ENCODE measurements at places on chromosomes 2 and 18.

GRCh38 chr2:107411267-107411666, 415.4 kb upstream of the RGPD4 start:
- no peak for DNase-seq

DNA sequence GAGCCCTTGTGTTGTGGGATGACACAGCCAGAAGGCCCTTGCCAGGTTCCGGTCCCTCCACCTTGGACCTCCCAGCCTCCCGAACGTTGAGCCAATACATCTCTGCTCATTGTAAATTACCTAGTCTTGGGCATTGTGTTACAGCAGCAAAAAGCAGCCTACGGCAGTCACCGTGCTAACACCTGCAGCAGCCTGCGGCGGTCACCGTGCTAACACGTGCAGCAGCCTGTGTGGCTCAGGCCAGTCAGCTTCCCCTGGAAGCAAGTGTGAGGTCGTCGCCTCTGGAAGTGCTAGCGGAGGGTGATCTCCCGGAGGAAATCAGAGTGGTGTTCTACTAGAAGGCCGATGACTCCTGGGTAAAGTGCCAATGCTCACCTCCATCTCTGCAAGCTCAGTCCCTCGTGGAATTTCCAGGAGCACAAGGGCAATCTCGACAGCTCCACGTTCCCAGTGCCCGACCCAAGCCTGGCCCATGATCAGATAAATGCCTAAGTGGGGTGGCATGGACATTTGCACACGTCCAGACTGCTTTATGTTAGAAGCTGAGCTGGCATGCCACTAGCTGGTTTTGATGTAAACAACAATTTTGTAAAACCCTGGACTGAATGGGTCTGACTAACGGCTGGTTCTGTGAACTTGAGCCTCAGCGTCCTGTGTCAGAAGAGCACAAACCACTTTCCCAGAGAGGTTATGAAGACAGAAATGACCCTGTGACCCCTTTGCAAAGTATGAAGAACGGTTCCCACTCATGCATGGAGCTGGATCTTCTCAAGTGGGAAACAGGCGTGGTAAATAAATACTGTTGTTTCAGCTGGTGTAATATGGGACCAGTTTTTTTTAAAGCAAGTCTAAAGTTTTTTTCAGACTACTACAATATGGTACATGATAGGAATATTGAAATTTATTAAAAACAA, 11.4 kb upstream of the CNDP1 start:
- peak; percentile 12 for DNase-seq

DNA sequence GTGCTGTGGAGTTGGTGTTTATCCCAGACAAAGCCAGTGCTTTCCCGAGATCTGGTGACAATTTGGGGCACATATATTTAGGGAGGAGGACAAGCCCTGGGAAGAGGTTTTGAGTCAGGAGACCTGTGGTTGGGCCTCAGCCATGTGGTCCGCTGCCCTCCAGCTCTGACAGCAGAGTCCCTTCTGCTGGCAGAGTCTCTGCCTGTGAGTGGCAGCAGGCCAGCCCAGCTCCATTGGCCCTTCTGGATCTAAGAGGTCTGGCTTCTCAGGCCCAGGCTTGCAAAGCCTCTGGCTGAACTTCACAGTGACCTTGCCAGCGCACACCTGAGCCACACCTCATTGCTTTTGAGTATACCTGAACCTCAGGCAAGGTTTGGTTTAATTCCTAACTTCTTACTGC, 115.3 kb downstream of the BCL2L11 start:
- DNase-seq = peak; percentile 79

- DNase-seq = peak; percentile 90
These were observed at the start of gene CSRNP3 for GRCh38 chr2:165469417-165469816. Gene CSRNP3, plus strand, starts transcription at chr2:165469698. Its CDS starts 125,368 bp downstream, at chr2:165595066.

- no peak for DNase-seq
These were observed 150.5 kb downstream of the ARHGAP15 start for GRCh38 chr2:143279672-143280071.

GRCh38 chr2:172931918-172932520, 143.6 kb upstream of the MAP3K20 start:
- DNase-seq = peak; percentile 77

GRCh38 chr18:76195601-76196000, 299.4 kb downstream of the ZNF516 start:
- no peak for DNase-seq

DNA sequence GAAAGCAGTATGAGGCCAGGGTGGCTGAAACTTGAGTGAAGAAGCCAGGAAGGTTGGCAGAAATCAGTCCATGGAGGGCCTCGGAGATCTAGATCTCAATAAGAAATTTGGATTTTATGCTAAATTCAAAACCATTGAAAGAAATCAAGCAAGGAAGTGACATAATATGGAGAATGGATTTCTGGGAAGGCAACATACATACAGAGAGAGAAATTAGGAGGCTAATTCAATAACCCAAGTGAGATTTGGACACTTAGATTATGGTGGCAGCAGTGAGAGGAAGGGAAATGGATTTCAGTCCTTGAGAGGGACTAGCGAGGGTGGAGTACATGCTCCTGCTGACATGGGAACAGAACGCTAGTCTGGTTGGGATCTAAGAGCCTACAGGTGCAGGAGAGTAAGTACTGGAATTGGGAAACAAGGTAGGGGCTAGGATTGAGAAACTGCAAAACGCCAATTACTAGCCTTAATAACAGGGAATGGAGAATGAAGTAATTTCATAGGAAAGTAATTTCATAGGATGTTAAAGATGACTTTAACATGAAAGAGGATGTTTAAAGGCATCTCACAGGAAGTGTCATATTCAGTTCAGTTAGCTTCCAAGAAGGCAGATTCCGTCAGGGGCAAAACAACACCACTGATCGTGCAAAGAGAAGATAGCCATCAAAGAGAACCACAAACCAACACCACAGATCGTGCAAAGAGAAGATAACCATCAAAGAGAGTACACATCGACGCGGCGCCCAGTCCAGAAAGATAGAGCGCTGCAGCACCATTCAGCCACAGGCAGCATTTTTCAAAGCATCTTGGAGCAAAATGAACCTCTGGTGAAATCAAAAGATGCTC, 27.2 kb downstream of the CDKL4 start:
- DNase-seq = no peak

DNA sequence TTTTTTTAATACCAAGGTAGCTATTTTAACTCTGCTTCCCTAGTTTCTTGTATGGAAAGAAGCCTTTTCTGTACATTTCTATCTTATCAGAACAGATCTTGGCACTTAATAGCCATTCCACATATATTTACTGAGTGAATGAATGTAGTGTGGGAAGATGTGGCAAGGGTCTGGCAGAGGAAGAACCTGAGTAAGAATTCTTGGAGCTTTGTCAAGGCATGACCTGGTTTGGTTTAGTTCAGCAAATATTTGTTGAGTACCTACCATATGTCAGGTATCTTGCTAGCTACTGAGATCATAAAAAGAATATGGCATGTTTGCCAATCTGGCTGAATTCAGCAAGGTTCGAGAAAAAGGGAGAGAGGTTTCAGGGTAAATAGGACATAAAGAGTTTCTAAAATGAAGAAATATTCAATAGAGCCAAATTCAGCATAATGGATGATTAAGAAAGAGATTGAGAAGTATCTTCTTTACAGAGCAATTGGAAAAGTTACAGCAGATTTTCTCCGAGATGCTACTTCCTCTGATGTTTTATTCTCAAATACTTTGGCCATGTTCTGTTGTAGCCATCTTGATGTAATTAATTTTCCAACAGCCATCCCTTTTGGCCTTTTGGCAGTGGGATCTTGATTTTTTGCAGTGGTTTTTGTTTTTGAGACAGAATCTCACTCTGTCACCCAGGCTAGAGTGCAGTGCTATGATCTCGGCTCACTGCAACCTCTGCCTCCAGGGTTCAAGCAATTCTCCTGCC, 21.7 kb upstream of the MEP1B start:
- no peak for DNase-seq

DNA sequence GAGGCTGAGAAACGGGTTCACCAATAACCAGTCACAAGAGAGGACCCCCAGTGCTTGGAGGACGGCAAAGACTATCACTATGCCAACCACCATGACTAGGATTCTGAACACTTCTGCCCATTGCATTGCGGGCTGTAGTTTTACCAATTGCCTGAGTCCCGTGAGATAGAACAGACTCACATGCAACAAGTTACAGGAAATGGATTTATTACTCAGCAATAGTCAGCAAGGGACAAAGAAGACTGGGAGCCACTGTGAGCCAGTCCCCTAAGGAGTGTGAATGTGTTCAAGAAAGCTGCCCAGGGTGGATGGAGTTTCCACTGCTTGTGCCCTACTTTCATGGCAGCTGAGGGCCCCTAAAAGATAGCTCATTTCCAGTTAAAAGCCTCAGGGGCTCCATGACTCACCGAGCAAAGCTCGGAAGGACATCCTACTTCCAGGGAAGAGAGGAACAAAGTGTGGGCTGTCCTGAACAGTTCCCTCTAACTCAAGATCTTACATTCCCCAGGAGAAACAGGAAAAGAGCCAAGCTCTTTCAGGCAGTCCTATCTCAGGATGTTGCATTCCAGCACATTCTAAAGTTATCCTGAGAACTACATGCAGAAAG, 54.4 kb downstream of the SLC4A3 start:
- no peak for DNase-seq

DNA sequence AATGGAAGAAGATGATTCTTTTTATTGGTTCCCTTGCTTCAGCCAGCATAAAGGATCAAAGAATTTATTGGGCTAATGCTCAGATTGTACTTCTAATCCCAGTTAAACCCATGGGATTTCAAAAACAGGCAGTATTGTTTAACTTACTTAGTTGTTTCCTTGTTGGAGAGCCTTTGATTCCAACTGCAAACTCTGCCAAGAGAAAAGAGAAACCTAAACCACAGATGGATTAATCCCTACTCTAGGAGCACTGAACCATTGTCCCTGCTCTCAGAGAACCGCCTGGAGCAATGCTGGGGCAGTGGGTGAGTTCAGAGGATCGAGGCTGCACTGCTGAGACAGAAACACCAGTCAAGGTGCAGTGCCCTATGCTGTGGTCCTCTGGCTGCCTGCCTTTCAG, 44.9 kb upstream of the SIGLEC15 start:
- no peak for DNase-seq

DNA sequence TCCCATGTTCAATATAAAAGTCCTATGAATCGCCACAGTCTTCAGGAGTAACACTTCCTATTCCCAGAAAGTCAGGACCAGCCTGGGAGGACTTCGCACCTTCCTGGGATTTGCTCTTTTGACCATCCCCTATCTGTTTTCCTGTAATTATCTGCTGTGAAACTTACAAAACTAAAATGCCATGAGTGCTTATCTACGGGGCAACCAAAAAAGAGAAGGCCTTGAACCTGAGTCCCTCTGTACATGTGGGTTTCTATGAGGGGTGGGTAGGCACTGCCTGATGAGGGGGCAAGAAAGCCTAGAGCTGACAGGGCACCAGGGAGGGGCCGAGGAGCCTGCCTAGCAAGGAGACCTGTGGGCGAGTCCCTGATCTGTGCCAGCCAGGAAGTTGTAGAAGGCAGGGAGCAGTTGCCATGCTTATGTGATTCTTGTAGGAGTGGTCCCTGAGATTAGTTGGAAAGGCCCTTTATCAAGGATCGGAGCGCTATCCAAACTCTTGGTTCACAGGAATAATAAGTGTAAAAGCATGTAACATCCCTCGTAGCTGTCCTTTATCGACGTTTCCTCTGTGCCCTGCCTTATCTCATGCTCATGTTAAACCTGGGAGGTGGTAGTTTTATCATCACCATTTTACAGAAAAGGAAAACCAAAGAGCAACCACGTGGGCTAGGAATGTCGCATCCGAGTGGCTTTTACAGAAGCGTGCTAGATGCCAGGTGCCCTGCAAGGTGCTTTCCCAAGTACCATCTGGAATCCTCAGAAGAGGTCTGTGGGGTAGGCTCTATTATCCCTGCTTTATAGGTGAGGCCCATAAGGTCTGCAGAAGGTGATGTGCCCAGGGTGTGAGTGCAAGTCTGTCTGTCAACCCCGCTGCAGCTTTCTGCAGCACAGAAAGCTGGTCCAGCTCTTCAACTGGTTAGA, 111.8 kb downstream of the B3GNT2 start:
- no peak for DNase-seq

DNA sequence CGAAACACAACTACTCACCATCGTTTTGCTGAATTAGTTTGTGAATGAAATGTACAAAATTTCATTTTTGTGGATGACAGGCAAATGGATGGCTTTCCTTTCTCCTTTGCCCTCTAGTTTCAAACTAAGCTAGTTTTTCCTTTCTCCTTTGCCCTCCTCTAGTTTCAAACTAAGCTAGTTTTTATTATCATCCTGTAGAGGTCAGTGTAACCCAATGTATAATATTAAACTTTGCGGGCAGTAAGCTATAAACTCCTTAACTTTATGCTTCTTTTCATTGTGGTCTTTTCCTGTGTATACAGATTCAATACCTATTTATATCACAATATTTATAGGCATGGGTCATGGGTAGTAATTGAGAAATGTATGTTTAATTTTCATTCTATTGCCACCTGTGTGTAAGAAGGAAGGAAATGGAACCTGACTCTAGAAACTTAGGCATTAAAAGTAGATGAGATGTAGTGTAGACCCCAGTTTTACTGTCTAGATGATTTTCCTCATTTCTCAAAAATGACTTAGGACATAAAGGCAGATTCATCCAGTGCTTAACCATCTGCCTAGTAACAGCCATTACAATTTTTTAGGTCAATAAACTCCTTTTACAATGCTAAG, 58.1 kb downstream of the MAP3K19 start:
- DNase-seq = no peak

DNA sequence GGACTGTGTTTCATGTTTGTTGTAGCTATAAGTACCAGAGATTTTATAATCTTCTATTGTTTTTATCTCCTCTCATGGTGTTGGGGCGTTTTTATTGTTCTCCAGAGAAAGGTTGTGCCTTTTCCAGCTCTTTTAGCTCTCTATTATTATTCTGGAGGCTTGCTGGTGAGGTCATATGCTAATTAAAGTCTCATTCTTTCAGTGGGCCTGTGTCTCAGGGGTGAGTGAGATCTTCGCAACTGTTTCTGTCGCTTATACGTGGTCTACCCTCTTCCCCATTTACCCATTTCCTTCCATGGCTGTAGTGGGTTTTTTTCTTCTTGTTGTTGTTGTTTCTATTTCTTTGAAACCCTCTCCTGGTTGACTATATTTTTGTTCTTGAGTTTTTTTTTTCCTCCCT, 584.9 kb downstream of the TMEM182 start:
- no peak for DNase-seq

GRCh38 chr2:241848761-241849615, 9.7 kb downstream of the PDCD1 start:
- DNase-seq = peak; percentile 16

GRCh38 chr2:1777781-1778180, 33.5 kb upstream of the PXDN start:
- no peak for DNase-seq

DNA sequence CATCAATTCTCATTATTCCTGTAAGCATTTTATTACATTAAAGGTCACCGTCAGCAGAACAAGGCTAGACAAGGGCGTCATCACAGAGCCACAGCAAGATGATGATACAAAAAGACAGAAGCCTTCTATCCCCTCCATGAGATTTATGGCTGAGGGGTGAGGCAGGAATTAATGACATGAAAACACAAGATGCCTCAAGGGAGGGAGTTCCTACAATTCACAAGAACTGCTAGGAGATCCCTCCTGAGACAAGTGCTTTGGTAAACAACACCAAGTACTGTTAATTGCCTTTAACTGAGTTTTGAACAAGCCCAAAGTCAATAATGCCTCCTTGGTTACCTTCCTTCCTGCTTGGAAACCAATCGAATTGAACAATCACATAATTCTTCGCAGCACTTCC, 14.1 kb downstream of the ADD2 start:
- DNase-seq = no peak
